ENCODE measurements at places on chromosomes 3 and 15.

GRCh38 chr3:18208856-18209255, 216.3 kb downstream of the SATB1 start:
- no peak for DNase-seq

DNA sequence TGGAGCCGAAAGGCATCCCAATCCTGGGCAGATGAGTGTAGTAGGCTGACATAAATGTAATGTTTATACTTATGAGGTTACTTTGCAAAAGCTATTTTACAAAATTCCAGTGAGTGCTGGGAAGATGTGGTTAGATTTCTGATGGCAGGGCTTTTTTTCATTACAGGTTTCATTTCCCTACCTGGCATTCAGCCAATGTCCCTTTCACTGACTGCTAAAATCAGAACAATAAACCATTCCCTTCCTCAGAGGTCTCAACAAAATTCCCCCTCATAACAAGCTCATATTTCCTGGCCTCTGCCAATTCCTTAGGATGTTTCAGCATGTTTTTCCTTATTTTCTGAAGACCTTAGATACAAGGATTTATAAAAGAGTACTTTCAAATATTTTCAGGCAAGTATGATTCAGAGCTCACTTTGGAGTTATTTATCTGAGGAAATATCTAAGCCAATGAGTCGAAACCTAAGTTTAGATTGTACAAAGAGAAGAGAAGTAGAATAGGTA, 40.9 kb upstream of the CCDC80 start:
- peak; percentile 84 for DNase-seq

DNA sequence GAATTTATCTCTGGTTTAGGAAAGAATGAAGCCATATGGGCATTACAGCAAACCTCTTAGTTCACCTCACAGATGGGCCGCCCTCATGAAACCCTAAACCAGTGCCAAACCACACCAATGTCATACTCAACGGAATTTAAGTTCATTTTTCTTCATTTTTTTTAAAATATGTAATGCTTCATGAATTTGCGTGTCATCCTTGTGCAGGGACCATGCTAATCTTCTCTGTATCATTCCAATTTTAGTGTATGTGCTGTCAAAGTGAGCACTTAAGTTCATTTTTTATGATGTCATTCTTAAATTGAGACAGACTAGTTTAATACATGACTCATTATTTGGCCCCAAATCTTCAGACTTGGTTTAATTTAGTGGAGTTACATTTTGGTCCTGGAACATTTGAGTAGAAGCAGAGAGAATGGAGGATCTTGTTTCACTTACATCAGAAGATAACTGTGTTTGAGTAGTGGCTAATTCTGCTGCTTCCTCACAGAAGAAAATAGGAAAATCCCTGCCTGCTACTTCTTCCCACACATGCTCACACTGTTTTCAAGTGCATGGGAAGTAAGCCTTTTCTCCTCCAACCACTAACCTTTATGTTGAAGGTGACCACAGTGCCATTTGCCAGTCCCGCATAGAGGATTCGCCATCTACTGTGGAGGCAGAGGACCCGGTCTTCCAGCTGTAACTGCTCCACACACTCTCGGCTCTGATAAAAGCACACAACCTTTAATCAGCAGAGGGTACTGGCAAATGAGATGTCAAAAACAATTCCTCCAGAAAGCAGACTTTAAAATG, 63.3 kb downstream of the ZNF106 start:
- peak; percentile 87 for DNase-seq

DNA sequence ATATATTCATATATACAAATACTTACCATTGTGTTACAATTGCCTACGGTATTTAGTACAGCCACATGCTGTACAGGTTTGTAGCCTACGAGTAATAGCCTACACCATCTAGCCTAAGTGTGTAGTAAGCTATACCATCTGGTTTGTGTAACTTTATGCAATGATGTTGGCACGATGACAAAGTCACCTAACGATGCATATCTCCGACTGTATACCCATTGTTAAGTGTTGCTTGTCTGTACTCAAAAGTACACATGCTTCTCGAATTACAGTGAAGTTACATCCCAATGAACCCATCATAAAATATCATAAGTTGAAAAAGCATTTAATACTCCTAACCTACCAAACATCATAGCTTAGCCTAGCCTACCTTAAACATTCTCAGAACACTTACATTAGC, 327.1 kb downstream of the KBTBD8 start:
- no peak for DNase-seq

- no peak for DNase-seq
These were observed 601 bp upstream of the HYAL2 start for GRCh38 chr3:50323092-50323600.

GRCh38 chr15:70014860-70015490, 82.7 kb downstream of the TLE3 start:
- no peak for DNase-seq

DNA sequence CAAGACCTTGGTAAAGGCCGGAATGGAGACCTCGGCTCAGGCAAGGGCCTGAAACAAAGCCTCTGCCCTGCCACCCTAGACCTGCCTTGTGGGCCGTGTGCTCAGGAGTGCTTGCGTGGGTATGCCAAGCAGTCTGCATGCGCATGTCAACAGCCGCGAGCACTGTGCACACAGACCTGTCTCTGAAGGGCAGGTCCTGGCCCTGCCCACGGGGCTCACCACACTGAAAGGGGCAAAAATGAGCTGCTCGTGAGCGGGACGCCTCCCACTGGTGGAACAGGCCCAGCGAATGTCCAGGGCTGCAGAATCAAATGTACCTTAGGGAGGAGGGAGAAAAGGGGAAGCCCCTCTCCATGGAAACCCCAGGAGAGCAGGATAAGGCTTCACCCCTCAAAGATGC, 44.3 kb upstream of the FGD5 start:
- DNase-seq: no peak

DNA sequence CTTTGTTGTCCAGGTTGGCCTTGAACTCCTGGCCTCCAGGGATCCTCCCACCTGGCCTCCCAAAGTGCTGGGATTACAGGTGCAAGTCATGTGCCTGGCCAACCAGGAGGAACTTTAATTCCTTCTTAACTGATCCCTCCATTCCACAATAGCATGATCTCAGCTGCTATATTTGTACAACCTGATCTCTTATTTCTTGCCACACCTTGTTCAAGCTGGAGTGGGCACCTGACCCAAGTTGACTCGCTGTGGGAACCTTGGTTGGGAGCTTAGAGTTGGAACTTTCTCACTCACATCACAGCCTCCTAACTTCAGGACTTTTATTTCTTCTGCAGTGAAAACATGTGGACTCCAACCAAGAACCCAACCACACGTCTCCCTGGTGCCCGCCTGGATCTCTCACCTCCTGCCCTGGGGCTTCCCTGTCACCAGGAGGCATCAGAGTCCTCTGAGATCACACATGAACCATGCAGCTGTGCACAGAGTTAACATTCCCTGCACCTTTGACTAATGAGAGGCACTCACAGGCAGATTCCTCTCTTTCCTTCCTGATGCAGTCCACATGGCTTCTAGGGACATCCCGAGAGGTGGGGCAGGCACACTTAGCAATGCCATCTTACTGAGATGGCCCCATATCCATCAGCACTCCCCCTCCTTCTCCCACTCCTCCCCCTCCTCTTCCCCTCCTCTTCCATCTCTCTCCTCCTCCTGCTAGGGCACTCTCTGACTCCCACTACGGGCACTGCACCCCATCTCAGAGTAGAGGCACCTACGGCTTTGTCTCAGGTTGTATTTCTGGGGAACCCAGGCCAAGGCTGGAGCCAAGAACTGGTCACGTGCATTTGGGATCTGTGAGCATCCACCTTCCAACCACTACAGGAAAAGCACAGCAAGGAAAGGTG, 9.7 kb upstream of the CYFIP1 start:
- no peak for DNase-seq

GRCh38 chr3:42756681-42757213, 16.3 kb downstream of the CCDC13 start:
- DNase-seq: no peak

DNA sequence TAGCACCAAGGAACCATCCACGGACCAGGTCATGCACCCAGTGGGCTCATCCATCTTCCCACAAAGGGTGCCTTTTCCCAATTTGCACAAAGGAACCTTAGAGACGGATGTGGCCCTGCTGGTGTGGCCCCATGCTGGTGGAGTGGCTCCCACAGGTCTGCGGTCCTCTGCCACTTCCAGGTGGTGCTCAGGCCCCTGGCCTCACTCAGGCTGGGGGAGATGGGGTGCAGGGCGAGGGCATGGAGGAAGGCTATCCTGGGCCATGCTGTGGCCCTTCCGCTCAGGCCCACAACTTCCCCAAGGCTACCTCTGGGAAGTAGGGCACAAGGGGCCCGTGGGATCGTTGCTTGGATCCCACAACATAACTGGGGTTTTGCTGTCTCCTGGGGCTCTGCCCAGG, 5.2 kb upstream of the SYNM start:
- no peak for DNase-seq

GRCh38 chr15:80015156-80015555, 44.2 kb upstream of the BCL2A1 start:
- no peak for DNase-seq

DNA sequence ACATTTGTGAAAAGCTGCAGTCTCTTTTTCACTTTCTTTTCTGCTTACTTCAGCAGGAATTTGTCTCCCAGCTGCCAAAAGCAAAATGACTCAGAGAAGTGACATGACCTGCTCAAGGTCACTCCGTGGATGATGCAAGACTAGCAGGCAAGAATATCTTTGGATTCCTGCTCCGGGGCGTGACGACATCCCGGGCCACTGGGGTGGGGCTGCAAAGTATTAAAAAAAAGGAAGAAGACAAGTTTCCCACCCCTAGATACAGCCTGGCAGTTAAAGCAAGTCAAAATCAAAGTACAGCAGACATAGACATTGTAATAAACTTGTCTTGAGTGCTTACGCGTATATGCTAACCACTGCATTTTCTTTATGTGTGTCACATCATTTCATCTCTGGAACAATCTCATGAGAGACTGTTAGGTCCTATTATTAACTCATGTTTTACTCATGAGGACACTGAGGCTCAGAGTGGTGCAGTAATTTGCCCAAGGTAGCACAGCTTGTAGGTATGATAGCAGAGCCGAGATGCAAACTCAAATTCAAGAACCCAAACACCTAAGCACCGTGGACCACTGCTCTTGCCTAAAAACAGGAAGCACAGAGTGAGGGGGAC, 485.2 kb upstream of the PROK2 start:
- peak; percentile 96 for DNase-seq

DNA sequence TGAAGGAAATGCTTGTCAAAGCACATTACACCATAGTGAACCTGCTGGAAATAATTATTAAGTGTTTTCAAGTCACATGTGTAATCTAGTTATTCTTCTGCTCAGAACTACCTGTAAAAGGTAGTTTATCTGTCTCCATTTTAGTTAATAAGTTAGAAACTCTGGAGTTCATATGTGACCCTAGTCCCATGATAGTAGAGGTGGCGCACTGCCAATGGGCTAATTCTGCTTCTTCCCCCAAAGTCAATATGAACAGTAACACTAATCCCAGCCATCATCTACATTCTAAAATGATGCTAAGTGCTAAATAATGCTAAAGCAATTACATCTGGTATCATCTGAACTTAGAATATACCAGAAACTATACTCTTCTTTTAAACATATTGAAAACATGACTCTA, 361.0 kb upstream of the NECTIN3 start:
- DNase-seq: no peak

- peak; percentile 77 for DNase-seq
These were observed 181.9 kb upstream of the KBTBD8 start for GRCh38 chr3:66816090-66816761.

- DNase-seq: peak; percentile 95
These were observed 16.9 kb downstream of the ABHD2 start for GRCh38 chr15:89105147-89105546.

- DNase-seq: no peak
These were observed 24.1 kb downstream of the PDIA5 start for GRCh38 chr3:123090728-123091531.

DNA sequence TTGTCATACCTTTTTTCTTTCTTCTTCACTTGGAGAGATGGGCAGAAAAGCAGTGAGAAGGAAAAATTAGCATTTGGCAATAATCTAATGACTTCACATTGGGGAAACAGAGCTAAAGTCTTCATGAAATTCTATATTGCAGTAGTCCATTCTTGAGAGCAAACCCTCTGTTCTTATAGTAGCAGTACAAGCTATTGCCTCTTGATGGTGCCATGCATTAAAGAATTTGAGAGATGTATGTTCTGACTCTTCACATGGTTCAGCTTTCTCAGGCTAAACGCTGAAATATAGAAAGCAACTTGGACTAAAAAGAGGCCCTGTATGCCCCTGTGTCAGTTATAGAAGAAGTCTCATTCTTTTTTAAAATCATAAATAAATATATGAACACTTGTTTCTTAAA, 36.0 kb downstream of the PHLDB2 start:
- peak; percentile 66 for DNase-seq

GRCh38 chr3:191761906-191762305, 300.9 kb downstream of the PYDC2 start:
- DNase-seq: no peak

- DNase-seq: no peak
These were observed 172.0 kb upstream of the LMCD1 start for GRCh38 chr3:8329598-8329997.

DNA sequence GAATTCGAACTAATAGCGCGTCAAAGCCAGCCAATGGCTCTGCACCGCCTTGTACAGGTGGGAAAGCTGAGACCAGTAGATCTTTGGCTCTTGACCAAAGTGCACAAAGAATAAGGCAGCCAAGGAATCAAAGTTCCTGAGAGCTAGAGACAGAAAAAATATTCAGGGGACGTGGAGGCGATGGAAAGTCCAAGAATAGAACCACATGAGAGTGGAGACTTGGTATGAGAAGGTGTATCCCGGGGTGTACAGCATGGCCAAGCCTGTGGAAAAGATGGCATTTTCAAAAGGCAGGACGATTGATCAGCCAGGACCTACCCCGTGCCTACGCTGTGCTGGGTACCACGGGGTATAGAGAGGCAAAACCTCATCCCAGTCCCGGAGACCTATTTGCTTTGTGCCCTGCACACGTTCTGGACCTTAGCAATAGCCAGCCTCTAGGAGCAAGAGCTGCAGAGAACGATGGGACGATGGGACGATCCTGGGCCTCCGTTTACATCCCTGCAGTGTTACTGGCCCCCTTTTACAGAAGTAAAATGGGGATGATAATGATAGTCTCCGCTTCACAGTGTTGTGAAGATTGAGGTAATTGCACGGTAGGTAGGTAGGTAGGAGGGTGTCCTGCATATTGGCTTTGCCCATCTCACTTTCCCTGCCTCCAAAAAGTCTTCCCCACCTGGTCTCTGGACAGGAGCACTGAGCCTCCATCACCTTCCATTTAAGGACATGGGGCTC, 583 bp upstream of the RBSN start:
- DNase-seq: no peak

GRCh38 chr3:154971771-154972326, 108.3 kb upstream of the MME start:
- peak; percentile 59 for DNase-seq

GRCh38 chr3:114650808-114651207, 357.0 kb downstream of the TIGIT start:
- DNase-seq: peak; percentile 53

GRCh38 chr3:52087731-52088130, 31.4 kb upstream of the DUSP7 start:
- no peak for DNase-seq
